Fibroblast of mammary gland (primary cell): ENCODE measurements at places on chromosomes 12 and 14.

- DNase-seq: no peak
Measured at GRCh38 chr12:73612551-73612950, 925.1 kb upstream of the ATXN7L3B start.

GRCh38 chr12:19369691-19370148 lies 69.6 kb upstream of the AEBP2 start:
- DNase-seq: peak; percentile 75

DNA sequence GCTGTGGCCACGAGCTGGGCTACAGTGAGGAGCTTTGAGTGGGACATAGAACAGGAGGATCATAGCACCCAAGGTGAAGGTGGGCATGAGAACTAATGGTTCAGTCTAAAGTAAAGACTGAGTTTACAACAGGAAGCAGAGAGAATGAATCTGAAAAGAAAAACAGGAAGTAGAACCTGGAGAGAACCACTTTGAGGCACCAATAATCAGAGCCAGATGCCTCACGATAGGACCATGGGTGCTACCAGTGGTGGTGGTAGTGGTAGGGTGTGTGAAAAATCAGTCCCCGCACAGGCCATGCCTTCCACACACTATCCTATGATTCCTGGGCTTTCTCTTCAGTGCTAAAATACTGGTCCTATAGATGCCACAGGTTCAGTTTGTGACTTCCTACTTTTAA lies 293.6 kb downstream of the AKAP6 start:
- DNase-seq: no peak

GRCh38 chr14:103189481-103190470 lies 66.5 kb downstream of the TNFAIP2 start:
- DNase-seq: no peak

DNA sequence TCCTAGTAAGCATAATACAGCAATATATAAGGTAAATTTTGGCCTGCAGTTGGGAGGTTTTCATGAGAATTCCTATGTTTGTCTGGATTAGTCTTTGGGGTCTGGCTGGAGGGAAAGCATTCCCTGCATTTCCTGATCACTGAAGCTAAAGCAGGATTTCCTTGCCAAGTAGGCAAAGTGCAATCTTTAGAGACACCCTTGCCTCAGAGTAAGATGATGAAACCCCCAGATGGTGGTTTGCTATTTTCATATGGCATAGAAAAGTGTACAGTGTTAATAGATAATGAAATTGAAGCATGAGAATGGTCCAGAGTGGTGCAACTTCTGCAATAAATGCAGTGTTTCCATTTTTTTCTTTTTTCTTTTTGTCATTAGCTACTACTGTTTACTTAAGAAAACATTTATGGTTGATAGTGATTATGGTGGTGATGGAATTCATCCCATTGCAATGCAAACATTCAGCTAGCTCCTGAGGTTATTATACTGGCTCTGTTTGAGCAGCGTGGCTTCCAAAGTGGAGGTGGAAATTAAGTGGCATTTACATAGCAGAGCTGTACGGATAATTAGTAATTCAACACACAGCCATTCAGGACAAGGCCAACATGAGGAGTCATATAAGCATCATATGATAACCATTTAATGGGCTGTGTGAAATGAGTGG lies 276.3 kb downstream of the DUSP6 start:
- DNase-seq: peak; percentile 43

DNA sequence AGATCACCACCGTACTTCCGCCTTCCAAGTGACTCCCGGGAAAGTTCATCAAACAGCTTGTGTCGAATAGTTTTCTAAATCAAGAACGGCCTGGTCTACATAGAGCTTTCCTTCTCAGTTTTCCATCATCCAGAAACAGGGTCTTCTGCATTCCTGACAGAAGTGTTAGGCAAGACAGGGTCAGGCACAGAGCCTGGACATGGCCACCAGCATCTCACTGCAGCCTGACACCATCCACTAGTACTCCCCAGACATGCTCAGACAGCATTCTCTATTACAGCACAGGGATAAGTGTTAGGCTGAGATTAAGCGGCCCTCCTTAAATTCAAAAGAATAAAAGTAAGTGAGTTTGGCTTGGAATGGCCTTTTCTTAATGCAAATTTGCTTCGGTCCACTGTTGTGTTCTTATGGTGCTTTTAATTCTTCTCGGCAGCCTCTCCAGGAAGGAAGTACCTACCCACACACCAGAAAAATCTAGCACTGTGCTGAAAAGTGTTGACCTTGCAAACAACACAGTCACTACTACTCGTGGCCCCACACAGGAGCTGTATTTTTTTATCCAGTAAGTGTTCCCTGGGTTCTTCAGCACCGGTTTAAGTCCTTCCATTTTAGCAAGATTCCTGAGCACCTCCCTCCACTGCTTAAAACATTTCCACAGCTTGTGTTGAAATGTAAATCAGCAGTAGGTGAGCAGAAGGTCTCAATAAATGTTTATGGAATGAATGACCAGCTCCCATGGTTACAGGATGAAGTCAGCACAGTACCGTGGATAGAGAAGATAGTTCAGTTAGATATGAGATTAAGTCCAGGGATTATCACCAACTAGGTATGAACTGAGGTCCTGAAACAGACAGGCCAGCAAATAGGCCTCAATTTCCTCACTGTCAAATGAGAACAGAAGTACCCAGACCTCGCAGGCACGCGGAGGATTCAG lies 44.1 kb downstream of the SETD3 start:
- DNase-seq: no peak

GRCh38 chr14:23523229-23524016 lies 28.1 kb downstream of the ZFHX2 start:
- DNase-seq: no peak

GRCh38 chr14:68774771-68775613 lies 17.9 kb downstream of the ZFP36L1 start:
- DNase-seq: peak; percentile 43

- DNase-seq: no peak
Measured at GRCh38 chr14:25522116-25522515, 472.2 kb upstream of the STXBP6 start.

DNA sequence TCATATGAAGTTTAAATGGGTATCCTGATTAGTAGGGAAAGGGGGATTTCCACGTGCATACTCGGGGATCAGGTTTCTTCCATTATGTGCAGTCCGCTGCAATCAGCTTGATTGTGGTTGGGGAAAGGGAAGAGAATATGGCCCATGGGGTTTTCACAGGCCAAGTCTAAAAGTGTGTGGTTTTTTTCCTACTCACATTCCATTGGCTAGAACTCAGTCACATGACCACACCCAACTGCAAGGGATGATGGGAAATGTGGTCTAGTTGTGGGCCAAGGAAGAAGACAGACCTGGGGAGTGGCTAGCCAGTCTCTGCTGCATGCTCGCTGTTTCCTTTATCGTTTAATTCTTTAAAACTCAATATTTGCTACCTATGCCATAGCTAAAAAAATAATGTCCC lies 105.1 kb downstream of the PRIMA1 start:
- peak; percentile 22 for DNase-seq

DNA sequence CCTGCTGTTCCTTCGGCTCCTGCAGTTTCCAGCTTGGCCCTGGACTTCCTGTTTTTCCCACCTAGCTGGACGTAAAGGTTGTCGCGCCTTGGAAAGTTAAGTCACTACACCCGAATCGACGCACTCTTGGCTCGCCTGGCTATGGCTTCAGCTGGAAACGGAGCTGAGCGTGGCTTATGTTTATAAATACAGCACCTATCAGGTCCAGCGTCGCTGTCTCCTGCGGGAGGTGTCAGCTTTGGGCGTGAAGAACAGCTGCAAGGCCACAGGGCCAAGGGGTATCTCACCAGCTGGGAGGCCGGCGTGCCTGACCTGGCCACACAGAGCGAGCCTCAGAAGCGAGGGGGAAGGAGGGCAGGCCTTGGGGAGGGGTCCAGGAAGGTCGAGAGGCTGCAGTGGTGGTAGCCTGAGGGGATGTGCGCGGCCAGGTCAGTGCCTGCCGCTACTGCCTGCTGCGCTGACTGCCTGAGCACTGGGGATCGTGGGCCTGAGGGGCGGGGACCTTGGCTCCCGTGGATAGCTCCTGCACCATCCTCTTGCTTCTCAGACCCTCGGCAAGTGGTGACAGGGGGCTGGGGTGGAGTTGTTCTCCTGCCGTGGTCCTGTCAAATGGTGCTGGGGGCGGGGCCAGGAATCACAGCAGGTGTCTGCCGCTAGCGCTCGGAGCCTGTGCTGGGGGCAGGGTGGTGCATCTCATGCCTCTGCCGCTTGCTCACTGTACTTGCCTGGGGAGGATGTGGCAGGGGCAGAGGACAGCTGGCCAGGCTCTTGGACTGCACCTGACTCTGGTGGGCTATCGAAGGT lies 12.5 kb downstream of the PACS2 start:
- DNase-seq: no peak

DNA sequence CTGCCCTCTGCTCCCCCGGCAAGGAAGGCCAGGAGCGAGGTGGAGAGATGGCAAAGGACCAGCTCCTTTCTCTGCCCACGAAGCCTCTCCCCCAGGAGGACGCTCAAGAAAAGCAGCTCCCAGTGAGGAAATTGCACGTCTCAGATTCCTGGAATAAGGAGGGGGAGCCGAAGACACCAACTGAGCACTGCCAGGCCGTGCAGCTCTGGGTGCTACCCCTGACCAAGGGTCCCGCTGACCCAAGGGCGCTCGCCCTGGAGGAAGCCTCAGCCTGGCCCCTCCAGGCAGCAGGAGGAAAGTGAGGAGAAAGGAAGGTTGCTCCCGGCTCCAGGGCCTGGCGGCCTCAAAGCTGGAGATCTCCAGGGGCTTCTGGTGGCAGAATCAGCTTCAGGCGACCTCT lies 174.1 kb upstream of the SFSWAP start:
- DNase-seq: no peak

- no peak for DNase-seq
Measured at GRCh38 chr14:103738166-103738565, 22.6 kb downstream of the ZFYVE21 start.

DNA sequence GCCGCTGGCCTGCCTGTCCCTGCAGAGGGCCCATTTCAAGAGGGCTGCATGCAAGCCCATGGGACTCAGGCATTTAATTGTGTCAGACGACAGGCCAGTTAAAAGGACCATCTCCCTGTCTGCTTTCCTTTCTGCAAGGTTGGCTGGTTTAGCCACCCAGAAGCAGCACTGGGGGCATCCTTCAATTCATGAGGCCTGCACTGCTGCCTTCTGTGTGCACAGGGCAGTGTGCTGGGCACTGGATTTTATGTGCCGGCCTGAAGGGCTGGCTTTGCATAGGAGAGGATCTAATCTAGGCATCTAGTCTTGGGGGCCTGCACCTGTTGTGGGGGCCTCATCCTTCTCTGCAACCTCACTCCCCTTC lies 114.1 kb upstream of the FKBP4 start:
- no peak for DNase-seq

- DNase-seq: no peak
Measured at GRCh38 chr12:24738441-24738840, 210.5 kb downstream of the BCAT1 start.

DNA sequence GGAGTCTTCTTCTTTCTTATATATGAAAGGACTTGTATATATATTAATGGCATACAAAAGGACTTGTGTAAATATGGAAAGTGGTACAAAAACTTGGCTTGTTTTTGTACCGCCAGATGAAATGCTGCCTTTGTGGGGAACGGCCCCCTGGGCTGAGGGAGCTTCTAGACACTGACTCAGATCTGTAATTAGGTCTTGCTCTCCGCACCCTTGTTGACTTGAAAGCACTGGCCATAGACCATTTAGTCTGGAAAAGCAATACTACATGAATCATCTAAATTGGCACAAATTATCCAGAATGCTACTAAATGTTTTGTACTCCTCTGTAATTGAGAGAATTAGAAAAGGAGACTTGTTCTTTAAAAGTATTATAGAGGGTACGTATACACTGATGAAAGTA lies 399.9 kb upstream of the RGS6 start:
- DNase-seq: peak; percentile 79

DNA sequence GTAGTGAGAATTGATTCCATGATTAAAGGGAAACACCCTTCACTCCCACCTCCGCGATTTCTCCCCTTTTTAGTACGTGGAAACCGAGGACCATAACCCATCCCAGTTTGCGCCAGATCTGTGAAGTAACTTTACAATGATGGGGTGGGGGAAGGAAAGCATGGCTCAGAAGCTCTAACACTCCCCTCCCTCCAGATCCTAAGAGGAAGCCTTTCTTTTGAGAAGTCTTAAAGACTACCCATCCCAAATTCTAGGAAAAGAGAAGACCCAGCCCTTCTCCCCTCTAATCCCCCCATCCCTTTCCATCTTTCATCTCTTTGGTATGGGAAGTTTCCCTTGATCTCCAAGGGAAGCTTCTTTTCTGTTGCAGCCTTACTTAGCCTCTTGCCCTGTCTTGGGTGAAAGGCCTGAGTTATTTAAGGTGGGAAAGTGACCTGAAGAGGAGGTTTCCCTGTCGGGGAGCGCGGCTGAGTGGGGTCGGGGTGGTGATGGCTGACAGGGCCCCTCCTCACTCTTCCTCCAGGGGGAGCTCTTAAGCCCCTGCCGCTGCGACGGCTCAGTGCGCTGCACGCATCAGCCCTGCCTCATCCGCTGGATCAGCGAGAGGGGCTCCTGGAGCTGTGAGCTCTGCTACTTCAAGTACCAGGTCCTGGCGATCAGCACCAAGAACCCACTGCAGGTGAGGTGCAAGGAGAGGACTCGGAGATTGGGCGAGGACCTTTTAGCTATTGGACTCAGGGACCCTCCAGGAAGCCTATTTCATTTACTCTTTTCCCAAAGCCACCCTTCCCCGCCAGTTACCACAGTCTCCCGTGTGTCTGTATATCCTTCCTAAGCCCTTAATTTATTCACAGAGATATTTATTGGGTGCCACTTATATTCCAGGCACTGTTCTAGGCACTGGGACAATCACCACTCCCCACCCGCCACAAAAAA lies 1.8 kb downstream of the MARCHF9 start:
- no peak for DNase-seq

- DNase-seq: no peak
Measured at GRCh38 chr12:105245291-105245690, 9.3 kb upstream of the APPL2 start.

DNA sequence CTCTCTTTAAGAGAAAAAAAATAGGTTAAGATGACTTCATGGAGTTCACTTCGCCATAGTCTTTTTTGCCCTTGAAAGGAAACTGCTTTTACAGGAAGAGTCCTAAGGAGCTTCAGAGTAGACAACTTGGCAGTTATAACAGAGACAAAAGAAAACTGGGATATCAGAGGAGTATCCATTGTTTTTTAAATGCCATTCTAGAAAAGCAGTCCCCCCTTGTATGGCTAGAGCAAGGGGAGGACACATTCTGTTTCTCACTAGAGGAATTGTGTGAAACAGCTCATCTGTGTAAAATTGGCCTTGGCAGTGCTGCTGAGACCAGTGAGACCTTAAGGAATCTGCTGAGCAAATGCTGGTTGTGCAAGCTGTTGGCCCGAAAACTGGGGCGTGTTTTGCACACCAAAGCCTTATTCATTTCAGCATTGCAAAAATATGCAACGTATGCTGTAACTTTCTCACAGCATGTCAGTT lies 128.0 kb downstream of the GPR135 start:
- DNase-seq: peak; percentile 63

DNA sequence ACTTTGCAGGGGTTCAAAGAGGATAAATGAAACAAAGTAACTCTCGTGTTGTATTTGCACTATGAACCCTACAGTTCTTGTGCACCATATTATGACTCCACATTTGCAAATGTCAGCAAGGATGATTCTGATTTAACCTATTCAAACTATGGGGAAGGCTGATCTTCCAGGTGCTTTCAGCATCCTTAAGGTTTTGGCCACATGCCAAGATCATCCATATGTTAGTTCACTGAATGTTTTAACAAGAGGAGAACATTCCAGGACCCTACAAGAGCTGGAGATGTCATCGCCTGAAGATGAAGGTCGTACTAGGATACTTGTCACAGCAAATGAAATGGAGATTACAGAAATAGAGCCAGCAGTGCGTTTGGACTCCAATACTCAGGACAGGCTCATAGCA lies 114.2 kb downstream of the DHRS2 start:
- no peak for DNase-seq
